ENCODE measurements at places on chromosomes 11 and 22.

DNA sequence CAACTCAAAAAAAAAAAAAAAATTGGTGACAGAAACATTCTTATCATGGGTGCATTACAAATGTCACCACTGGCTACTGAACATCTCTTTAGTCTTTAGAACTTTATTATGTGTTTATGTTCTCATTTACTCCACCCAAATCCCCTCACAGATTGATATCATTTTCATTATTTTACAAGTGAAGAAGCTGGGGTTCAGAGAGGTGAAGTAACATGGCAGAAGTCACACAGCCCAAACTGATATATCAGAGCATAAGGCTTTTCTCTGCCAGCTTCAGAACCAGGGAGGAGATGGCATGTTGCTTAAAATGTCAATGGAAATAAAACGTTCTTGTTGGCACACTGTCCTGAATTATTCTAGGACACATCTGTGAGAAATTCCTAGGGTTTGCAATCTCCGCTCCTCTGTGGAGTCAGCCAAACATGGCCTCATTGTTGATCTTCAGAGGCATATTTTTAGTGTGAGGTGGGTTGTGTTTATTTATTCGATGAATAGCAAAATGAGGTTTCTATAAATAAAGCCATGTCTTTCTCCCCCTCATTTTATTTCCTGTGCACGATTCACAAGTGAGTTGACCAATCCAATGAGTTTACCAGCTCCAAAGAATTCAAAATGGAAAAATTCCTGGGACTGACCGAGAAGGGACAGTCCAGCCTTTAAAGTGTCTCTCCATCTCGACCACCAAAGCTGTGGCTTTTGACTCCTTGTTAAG is 72.9 kb upstream of the ANO1 start:
- no peak for DNase-seq

- DNase-seq = no peak
Observed at GRCh38 chr11:125272092-125272491, 107.5 kb downstream of the PKNOX2 start.

DNA sequence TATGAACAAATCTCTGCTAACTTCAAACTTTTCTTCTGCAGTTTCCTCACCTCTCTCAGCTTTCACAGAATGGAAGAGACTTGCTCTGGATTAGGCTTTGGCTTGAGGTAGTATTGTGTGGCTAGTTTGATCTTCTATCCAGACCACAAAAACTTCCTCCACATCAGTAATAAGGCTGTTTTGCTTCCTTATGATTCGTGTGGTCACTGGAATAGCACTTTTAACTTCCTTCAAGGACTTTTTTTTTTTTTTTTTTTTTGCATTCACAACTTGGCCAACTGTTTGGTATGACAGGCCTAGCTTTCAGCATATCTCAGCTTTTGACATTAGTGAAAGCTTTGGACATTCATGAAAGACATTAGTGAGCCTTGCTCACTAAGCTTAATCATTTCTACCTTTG is 47.5 kb upstream of the LRRC55 start:
- no peak for DNase-seq

- peak; percentile 72 for DNase-seq
Observed at GRCh38 chr22:30574095-30574981, at the start of gene GAL3ST1. TSS of gene GAL3ST1 (minus strand) at chr22:30574665. CDS start at chr22:30557392, 17,273 bp downstream.

GRCh38 chr11:104725796-104726408 is 172.4 kb downstream of the CASP12 start:
- DNase-seq = no peak

GRCh38 chr22:41781507-41781906 is 19.0 kb upstream of the CCDC134 start:
- DNase-seq = no peak

- DNase-seq = no peak
Observed at GRCh38 chr11:123406441-123407129, 23.5 kb upstream of the GRAMD1B start.

- no peak for DNase-seq
Observed at GRCh38 chr11:126197277-126197939, 14.0 kb downstream of the RPUSD4 start.

GRCh38 chr22:48741540-48741939 is 1086.1 kb downstream of the BRD1 start:
- DNase-seq = no peak

- DNase-seq = peak; percentile 68
Observed at GRCh38 chr22:31947296-31947695, 3.0 kb downstream of the YWHAH start.

- DNase-seq = no peak
Observed at GRCh38 chr11:103170865-103171264, 61.6 kb downstream of the DYNC2H1 start.

DNA sequence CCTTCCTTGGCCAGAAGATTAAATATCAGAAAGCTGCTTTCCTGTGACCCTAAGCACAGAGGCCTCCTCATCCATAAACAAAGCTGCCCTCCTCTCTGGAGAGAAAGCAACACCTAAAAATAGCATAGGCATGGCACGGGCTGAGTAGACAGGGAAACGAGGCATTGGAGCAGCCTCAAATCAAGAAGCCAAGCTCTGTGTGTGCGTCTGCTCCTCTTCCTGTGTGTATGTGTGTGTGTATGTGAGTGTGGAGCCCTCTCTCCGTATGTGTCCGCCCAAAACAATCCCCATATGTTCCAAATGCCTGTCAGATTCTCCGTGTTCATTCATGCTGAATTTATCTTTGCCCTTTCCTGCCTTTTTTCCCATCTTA is 24.0 kb downstream of the KCNJ5 start:
- no peak for DNase-seq

GRCh38 chr11:58628446-58628845 is 6.0 kb downstream of the CNTF start:
- DNase-seq = no peak
